ENCODE measurements at places on chromosomes 11 and 22. TPM values are rescaled to one million over a fixed set of nuclear protein-coding genes. Genes with fewer than 3 reads are reported as not detected.

GRCh38 chr11:64303109-64304031 is 2.0 kb upstream of the ESRRA start:
- DNase-seq: no peak

DNA sequence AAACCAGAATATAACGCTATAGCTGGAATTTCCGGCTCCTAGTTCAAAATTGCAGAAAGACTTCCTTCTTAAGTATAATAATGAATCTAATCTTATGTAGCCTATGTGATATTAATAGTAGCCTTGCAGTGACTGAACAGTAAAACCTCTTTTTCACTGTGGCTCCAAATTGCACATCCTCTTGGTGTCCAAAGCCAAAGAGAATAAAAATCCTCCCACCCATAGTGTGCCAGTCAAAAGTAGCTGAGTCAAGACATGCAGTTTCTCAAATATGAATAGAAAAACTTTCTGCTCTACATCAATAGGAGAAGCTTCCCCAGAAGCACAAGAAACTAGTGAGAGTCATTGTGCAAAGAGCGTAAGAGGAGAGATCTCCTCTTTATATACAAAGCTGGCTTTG is 76.0 kb upstream of the PICALM start:
- no peak for DNase-seq

The GVQW3 gene
- 5.4 TPM for polyA plus RNA-seq

The SOX10 gene
- 8.8 TPM for polyA plus RNA-seq

Measured in large intestine (tissue), 12 donors.